ENCODE measurements at places on chromosomes 3 and 15. TPM values are rescaled to one million over a fixed set of nuclear protein-coding genes. Genes with fewer than 3 reads are reported as not detected.

The SMAD6 gene
- total RNA-seq = 16.6 TPM

The SPATA12 gene
- total RNA-seq = 0.15 TPM

The TMEM45A gene
- total RNA-seq = 50.8 TPM

The TRIM59 gene
- 46.5 TPM for total RNA-seq

The PPCDC gene
- 9.2 TPM for total RNA-seq

The WNT5A gene
- 3.6 TPM for total RNA-seq

The CNTN6 gene
- not detected for total RNA-seq

The SLC25A38 gene
- total RNA-seq = 15.6 TPM

Measured in smooth muscle cell of trachea (primary cell).